COR-L47 (cell line): ENCODE measurements at places on chromosomes 7 and 10.

DNA sequence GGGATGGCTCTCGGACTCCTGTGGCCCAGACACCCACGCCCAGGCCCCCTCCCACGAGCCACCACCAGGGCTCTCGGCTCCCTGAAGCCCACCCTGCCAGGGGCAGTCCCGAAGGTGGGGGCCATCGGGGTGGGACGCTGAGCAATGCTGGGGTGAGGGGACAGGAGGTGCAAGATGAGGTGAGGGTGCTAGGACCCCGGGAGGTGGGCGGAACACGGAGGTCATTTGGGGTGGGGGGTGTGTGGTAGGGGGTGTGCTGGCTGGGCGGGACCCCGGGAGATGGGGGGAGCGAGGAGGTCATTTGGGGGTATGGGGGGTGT, 17.0 kb upstream of the LFNG start:
- no peak for DNase-seq

- DNase-seq: no peak
These were observed 370.3 kb upstream of the CELF2 start for GRCh38 chr10:10647331-10647730.

DNA sequence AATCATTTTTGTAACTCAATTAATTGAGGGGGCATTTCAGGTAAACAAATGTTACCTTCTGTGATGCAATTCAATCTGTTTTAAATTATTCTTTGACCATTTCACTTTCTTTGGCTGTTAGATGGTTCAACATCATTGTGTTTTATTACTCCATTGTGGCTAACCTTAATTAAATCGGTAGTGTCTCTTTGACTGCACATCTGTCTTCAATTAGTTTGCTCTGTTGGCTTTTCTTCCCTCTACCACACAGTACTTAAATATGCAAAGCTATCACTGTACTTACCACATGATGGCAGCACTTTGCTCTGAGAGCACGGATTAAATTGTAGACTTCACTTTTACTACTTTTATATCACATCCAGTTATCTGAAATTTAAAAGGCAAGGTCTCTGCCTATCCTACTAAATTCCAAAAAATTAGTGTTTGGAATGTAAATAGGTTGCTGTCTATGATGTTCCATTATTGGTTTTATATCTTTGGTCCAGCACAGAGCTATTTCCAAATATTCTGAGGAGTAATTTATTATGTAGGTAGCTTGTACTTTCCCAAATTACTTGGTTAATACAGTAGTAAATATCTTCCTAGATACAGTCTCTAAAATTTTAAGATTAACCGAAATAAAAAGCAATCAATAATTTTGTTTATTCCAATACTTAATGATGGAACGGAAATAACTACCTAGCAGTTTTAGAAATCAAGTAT, 352.0 kb downstream of the PCLO start:
- peak; percentile 65 for DNase-seq

GRCh38 chr7:116955801-116956476, 2.6 kb downstream of the ST7 start:
- DNase-seq: no peak

DNA sequence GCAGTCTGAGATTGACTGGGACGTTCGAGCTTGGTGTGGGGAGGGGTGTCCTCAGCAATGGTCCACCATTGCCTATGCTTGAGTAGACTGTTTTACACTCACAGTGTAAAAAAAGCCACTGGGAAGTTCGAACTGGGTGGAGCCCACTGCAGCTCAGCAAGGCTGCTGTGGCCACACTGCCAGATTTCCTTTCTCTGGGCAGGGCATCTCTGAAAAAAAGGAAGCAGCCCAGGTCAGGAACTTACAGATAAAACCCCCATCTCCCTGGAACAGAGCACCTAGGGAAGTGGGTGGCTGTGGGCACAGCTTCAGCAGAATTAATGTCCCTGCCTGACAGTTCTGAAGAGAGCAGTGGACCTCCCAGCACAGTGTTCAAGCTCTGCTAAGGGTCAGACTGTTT, 80.3 kb downstream of the BICC1 start:
- no peak for DNase-seq

DNA sequence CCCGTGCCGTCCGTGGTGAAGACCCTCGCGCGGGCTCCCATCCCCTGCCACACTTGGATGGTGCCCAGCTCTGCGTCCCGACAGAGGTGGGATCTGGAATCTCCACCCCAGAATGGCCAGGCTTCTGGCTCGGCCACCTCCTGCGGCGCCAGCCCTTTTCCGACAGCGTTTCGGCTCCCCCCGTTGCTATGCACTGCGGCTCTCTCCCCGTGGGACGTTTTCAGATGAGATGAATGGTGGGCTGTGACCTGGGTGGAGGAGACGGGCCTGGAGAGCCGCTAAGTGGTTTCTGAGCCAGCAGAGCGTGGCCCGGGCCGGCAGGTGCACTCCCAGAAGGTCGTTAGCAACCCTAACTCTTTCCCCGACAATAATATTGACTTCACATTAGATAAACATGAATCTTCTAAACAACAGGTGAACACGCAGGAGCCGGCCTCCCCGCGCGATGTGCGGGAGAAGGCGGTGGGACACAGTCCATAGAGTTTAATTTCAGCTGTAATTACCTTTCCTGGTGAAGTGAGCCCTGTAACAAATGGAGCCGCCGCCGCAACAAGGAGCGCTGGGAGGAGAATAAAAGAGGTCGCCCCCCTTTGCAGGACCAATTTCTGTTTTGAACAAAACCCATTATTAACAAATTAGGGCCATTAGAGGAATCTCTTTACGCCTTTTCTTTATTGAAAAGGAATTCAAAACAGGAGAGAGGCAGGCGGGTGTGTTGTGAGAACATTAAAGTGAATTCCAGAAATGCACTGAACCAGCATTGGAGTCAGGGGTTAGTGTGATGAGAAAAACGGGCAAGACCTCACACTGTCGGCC, 294.3 kb upstream of the PFKP start:
- peak; percentile 42 for DNase-seq

GRCh38 chr10:108450280-108450679, 1285.8 kb upstream of the SORCS1 start:
- no peak for DNase-seq

GRCh38 chr10:113666682-113667252, 2.9 kb upstream of the NRAP start:
- DNase-seq: no peak

DNA sequence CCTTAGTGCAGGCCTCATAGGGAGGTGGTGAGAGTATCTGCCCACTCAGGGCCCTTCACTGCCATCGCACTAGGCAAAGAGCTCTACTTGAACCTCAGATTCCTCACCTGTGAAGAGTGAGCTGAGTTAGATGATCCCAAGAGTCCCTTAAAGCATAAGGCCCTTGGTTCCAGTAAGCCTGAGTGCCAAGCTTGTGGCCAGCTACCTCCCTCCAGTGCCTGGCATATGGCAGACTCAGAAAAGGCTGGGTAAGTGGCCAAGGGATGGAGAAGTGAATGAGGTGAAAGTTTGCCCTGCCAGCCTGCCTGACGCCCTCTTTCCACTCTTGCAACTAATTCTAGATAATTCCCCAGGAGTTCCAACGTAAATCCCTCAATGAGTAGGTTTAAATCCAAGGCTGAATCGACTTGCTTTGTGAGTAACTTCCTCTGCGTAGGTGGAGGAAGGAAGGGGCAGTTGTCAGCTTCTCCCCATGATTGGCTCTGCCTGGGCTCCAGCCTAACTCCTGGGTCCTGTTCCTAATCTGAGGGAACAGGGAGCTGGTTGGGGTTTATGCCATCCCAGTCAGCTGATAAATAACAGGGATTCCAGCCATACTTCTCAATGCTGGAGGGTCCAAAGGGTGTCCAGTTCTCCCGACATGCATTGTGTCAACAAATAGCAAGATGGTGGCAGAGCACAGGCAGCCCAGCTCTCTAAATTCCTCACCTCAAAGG, 14.2 kb downstream of the DUSP5 start:
- no peak for DNase-seq

GRCh38 chr7:119374436-119374835, 898.5 kb upstream of the KCND2 start:
- DNase-seq: no peak

- DNase-seq: no peak
These were observed 14.2 kb downstream of the UCMA start for GRCh38 chr10:13219685-13220670.

GRCh38 chr10:11424456-11425295, 186.8 kb downstream of the USP6NL start:
- DNase-seq: peak; percentile 47

DNA sequence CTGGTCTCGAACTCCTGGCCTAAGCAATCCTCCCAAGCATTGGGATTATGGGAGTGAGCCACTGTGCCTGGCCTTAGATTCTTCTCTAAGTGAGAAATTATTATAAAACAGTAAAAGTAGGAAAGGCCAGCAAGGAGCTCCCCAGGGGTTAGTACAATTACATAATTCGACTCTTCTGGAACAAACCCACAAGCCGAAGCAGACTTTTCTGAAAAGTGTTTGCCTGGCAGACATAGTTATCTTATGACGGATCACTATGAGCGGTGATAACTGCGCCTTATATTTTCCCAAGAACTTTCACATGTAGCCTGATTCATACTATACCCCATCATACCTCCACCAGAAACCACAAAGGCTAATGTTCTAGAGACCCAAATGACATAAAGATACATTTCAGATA, 30.2 kb upstream of the SH3PXD2A start:
- no peak for DNase-seq

- DNase-seq: no peak
These were observed 66.4 kb downstream of the MGAM2 start for GRCh38 chr7:142177869-142178268.

GRCh38 chr10:102413806-102414561, 4.6 kb downstream of the PSD start:
- no peak for DNase-seq

- DNase-seq: no peak
These were observed 190.5 kb upstream of the PPP1R3A start for GRCh38 chr7:114109304-114109703.

DNA sequence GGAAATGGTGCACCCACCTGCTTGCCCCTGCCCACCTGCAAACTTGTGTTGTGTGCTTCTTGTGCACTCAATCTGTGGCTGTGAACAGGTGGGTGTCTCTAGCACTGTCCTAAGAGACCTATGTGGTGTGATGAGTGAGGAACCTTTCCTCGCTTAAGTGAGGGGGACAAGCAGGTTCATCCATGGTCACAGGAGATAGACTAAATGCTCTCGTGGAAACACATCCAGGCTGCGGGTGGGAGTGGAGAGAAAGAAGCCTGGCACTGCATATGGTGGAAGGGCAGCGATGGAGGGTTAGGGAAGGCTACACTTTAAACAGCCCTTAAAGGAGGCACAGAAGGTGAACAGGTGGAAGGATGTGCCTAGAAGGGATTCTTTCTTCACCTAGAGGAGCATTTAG, 330.9 kb downstream of the CXCL12 start:
- DNase-seq: no peak

GRCh38 chr7:135334830-135335543, 101.3 kb downstream of the STRA8 start:
- no peak for DNase-seq

DNA sequence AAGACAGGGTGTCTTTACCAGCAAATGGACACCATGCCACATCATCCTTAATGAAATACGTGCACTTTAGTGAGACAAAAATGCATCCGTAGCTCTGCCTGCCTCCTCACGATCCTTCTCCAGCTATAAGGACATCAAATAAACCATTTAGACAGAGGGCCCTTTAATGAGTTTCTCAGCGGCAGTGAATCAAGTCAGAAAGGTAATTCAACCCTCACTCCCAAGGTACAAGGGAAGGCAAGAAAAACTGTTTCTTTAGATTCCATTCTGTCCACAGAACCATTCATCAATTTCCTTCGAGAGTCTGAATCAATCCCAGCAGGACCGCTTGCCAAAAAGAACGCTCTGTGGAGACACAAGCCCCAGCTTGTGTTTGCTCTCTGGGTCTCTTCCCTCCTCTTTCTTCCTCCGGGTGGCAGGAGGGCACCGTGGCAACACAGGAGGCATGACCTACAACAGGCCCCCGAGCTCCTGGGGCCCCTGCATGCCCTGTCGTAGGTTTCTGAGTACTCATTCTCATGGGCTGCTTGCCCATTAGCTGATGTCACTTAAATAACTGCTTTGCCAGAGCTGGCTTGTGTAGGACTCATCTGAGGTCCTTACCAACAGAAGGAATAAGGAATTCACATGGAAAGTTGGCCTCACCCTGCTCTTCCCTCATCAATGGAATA, 297.8 kb upstream of the PRKCQ start:
- no peak for DNase-seq

GRCh38 chr10:113335592-113335991, 217.3 kb upstream of the HABP2 start:
- no peak for DNase-seq

GRCh38 chr7:100407285-100408180, 21.0 kb downstream of the ZCWPW1 start:
- DNase-seq: peak; percentile 28

- DNase-seq: no peak
These were observed 34.0 kb downstream of the IMMP2L start for GRCh38 chr7:111528331-111528730.

GRCh38 chr7:139940866-139941265, 111.8 kb downstream of the TBXAS1 start:
- no peak for DNase-seq

DNA sequence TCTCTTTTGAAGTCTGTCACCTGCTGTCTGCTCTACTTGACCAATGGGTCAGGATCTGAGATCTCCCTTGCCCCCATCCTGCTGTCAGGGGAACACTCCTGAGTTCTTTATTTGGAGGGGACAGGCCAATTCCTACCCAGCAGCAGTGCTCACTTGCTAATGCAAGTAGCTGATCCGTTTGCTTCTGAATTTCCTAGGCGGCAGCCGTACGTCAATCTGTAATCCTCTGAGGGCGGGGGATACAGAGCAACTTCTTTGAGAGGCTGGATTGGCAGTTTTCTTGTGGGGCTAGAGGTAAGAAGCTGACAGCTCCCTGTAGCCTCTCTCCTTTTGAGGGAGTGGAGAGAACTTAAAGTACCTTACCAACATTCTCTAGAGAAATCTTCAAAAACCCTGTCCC, 36.6 kb downstream of the TYW1 start:
- no peak for DNase-seq

DNA sequence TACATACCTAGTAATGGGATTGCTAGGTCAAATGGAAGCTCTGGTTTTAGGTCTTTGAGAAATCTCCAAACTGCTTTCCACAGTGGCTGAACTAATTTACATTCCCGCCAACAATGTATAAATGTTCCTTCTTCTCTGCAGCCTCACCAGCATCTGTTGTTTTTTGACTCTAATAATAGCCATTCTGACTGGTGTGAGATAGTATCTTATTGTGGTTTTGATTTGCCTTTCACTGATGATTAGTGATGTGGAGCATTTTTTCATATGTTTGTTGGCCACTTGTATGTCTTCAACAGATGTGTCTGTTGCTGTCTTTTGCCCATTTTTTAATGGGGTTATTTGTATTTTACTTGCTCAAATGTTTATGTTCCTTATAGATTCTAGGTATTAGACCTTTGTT, 675.5 kb downstream of the SUGCT start:
- no peak for DNase-seq

DNA sequence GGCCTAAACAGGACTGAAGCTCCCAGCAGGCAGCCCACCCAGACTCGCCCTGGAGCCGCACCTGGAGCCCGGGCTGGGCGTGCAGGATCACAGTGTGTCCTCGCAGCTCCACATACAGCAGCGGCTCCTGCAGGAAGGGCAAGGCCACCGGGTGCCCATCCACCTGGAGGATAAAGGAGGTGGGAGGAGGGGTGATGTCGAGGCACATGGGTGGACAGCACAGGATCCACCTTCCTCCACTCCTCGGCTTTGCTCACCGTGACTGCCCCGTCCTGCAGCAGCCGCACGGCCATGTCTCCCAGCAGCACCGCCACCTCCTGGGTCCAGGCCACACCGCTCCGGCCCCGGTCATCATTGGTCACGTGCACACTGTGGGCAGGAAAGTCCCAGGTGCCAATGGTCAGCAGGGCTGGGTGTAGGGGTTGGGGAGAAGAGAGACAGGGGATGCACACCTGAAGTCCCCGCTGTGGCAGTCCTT, 16.8 kb downstream of the ATP6V1F start:
- no peak for DNase-seq

GRCh38 chr10:106872176-106872575, 292.3 kb downstream of the SORCS1 start:
- DNase-seq: no peak
